Activated T-helper 1 cell treated with anti-CD3 and anti-CD28 coated beads, Interleukin-12 subunit alpha, Interleukin-12 subunit beta, Interleukin-2, Interleukin-4 antibody, amounts not matched to agents 30 ng/mL and 10 ng/mL and 1 ng/mL, durations not matched to agents 14 hours and 24 hours and 36 hours (primary cell): ENCODE measurements at places on chromosomes 2 and 18. TPM values are rescaled to one million over a fixed set of nuclear protein-coding genes. Genes with fewer than 3 reads are reported as not detected.

TMEM169 gene
- total RNA-seq = 0.93 and 2.2 TPM in 2 replicates

DNA sequence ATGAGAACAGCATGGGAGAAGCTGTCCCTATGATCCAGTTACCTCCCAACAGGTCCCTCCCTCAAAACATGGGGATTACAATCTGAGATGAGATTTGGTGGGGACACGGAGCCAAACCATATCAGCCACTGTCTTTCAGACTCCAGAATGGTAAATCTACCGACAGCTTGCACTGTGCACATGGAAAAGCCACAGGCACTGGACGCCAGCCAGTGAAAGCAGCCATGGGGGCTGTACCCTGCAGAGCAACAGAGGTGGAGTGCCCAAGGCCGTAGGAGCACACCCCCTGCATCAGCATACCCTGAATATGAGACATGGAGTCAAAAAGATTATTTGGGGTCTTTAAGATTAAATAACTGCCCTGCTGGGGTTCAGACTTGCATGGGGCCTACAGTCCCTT is 218.4 kb downstream of the PDE1A start:
- no peak for DNase-seq

- no peak for DNase-seq
Measured at GRCh38 chr2:173520918-173521317, 166.2 kb downstream of the CDCA7 start.

- DNase-seq = no peak
Measured at GRCh38 chr2:153595939-153596338, 117.4 kb upstream of the RPRM start.

DNA sequence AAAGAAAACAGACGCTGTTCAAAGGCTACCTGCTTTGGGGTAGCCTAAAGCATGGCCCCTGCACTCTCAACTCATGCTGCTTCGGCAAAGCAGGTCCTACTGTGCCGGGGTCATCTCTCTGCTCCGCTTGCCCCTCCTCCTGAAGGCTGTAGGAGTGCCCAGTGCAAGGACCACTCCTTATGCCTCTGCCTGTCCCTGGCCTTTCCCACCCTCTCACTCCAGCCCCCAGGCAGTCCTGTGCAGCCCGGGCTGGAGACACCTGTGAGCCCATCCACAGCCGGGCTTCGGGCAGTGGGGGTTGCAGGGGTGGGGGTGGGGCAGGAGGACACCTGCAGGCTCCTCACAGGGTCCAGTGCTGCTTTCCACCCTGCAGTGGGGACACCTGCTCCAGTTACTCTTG is 69.1 kb downstream of the ACKR3 start:
- no peak for DNase-seq

- no peak for DNase-seq
Measured at GRCh38 chr2:60973705-60974104, 43.8 kb upstream of the PEX13 start.

GRCh38 chr2:169348321-169349024 is 13.9 kb downstream of the LRP2 start:
- no peak for DNase-seq

GRCh38 chr2:54471221-54471711 is 15.1 kb downstream of the SPTBN1 start:
- DNase-seq = no peak

DNA sequence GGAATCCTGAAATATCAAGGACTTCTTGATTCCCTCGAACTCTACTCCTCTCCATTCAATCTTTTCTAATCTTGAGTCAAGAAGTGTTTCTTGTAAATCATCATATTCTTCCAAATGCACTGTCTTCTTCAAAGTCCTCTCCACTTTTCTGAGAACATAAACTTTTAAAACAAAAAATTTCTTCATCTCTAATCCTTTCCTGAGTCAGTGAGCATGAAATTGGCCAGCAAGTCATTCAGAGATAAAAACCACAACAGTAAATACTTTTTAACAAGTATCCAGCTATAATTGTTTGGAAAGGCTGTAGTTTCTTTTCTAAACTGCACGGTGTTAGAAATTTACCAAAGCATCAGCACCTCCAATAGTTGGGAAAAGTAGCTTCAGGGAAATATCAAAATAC is 312.6 kb upstream of the GALNT5 start:
- no peak for DNase-seq

TMEM17 gene
- total RNA-seq = 0.15 and 0.23 TPM in 2 replicates

GRCh38 chr2:25375989-25376545 is 34.3 kb upstream of the DNMT3A start:
- DNase-seq = no peak

PLGLB2 gene
- 2.3 and 2.8 TPM in 2 replicates for total RNA-seq

DNA sequence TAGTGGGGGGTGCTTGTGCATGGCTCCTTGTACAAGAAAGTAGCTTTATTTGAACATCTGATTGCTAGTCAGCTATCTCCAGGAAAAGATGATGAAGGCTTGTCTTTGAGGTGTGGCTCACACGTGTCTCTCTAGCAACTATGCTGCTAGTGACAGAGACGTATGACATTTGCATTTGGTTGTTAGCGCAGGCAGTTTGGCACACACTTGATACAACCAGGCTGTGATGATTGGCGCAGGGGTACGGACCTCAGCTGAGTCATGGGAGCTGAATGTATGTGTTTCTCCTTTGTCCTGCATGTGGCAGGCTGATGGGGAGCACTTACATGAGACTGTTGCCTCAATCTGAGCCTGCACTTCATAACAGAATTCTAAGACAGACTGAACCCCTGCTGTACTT is 29.6 kb downstream of the PTCD3 start:
- no peak for DNase-seq

DNA sequence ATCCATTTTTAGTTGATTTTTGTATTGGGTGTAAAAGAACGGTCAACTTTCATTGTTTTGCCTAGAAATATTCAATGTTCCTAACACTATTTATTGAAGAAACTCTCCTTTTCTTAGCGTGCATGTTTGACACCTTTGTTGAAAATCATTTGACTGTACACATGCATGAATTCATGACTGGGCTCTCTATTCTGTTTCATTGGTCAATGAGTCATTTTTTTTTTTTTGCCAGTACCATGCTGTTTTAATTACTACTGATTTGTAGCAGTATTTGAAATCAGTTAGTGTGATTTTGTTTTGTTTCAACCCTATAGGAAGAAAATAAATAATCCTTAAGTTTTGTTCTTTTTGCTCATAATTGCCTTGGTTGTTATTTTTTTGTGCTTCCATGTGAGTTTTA is 828.7 kb downstream of the SUCLG1 start:
- DNase-seq = no peak

LINC00305 gene
- not detected in 2 replicates for total RNA-seq

- DNase-seq = no peak
Measured at GRCh38 chr2:16058256-16058655, 117.9 kb downstream of the MYCN start.

NGEF gene
- 0.21 TPM in 1 of 2 replicates, not detected in the other for total RNA-seq

PJVK gene
- 1.1 and 2.5 TPM in 2 replicates for total RNA-seq

DNA sequence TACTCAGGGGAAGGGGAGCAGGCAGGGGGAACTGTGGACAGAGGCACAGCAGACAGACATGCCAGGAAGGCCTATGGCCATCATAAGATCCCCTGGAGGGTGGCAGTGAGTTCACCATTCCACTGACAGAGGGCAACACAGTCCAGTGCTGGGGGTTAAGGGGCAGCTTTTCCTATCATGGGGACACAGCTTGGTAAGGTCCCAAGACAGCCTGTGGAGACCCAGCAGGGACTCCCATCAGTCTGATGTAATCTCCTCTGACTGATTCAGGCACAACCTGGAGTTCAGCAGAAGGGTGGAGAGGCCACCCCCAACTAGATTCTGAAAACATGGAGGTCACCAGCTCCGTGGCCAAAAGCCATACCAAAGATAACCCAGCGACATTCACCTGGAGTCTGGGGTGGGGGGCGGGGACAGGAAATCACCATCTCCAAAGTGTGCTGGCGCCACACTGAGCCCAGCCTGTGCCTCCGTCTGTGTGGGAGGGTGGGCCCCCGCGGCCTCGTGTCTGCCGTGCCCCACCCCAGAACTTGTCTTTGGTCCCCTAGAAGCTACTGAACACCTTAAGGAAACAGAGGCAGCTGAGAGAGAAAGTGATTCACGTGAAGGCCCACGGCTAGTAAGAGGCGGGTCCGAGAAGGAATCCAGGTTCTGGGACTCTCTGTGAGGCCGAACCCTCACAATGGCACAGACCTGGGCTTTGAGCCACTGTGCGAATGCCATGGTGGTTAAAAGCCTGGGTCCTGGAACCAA is 28.6 kb downstream of the DNMT3A start:
- no peak for DNase-seq

SCG2 gene
- not detected in 2 replicates for total RNA-seq

DNA sequence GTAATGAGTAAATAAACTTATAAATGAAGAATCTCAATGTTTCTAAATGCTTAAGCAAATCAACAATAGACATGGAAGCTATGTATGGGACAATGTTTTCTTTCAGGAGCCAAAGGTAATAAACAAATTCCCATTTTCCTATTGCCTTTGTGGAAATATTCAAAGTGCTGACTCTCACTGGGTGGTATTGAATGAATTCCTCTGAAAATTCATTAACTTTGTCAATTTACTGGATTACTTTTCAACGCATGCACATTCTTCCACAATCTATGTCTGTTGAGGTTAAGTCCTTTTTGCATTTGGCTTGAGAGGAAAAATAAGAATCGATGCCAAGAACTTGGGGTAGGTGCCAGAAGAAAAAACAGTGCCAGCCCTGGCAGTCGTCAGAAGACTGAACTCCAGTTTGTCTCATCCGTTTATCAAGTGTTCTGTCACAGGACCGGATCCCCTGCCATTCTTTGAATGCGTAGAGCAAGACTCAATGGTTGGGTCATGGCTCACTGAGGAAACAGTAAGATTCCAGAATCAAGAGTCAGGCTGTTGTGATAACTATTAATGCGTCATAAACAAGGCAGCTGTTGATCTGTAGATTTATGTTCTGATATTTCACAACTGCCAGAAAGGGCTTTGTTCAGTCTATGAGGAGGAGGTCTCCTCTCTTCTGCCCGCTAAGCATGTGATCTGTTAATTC is 133.3 kb downstream of the GFPT1 start:
- DNase-seq = no peak

SPC25 gene
- total RNA-seq = 17.9 and 19.9 TPM in 2 replicates

DNA sequence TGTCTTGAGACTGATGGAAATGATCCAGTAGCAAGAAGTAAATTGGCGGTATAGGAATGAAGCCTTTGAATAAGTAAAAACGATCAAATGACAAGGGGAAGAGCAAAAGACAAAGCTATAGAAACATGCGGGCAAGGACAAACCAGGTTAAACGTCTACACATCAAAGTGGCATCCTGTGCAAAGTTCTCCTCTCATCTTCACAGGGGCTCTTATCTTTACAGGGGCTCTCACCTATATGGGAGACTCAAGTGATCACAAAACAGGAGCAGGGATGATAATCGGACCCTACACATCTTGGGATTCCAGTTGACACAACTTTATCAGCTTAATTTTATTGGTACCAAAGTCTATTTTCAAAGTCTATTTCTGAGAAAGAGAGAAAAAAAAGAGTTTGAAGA is 1778.9 kb upstream of the CELF4 start:
- no peak for DNase-seq

ATP8B1 gene
- total RNA-seq = 0.05 and 0.16 TPM in 2 replicates

TTLL4 gene
- 70.6 and 78.3 TPM in 2 replicates for total RNA-seq

GRCh38 chr2:180456801-180457200 is 449.7 kb upstream of the CWC22 start:
- no peak for DNase-seq

DNA sequence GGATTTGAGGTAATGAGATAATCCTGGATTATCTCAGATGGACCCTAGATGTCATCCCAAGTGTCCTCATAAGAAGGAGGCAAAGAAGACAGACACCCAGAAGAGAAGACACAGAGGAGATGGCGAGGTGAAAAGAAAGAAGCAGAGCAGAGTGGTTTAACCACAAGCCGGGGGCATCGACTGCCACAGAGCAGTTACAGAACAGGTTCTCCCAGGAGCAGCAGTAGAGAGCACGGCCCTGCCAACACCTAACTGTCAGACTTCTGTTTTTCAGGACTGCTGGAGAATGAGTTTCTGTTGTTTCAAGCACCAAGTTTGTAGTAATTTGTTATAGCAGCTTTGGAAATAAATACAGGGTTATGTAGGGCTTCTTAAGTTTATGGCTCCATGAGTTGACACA is 437.0 kb downstream of the THSD7B start:
- DNase-seq = no peak

GRCh38 chr18:8745355-8746014 is 40.1 kb downstream of the MTCL1 start:
- DNase-seq = no peak

GRCh38 chr2:6864923-6865345 is 773 bp downstream of the CMPK2 start:
- peak; percentile 14 for DNase-seq

DNA sequence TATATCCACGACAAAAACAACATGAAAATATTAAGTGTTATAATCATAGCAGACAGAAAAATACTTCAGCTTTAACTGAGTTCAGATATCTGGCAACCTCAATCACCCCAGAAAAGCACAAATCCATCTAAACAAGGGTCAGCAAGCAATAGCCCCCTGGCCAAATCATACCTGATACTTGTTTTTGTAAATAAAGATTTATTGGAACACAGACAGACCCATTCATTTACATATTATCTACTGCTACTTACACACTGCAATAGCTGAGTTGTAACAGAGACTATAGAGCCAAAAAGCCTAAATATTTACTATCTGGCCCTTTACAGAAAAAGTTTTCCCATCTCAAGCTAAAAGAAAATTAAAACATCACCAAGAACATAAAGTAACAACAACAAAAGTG is 12.8 kb downstream of the FARSB start:
- no peak for DNase-seq

DNA sequence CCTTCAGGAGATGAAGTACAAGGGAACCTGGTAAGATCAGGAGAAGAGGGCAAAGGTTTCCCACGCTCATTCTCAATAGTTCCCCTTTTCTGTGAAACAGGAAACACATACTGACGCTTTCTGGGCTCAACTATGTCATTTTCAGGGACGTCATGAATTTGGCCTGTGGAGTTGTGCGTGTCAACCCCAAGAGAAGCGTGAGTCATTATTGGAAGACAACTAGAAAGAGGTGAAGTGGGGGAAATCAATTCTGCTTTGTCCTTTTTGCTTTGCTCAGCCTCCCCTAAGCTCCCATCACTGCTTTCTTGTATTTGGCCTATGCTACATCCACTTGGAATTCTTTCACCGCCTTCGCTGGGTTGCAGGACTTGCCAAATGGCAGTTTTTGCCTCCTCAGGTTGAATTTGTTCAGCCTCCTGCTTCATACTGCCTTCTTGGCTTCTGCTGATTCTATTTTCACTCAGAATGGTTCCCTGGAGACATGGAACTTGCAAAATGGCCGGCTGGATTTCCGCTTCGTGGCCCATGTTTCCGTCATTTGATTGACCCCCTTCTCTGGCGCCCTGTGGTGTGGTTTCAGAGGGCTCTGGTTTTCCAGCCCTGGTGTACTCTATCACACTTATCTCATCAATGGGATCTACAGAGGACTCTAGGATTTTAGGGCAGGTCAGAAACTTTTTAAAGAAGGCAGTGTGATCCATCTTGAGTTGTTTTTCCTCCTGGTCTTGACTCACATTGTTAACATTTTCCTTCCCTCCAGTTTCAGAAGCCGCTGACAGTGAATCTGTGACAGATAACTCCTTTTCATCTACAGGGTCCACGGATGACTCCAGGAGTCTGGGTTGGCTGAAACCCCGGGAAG is 93.3 kb downstream of the ALPK2 start:
- DNase-seq = no peak

SLC16A14 gene
- total RNA-seq = 3.1 and 3.3 TPM in 2 replicates
